ENCODE measurements at places on chromosomes 6 and 20. TPM values are rescaled to one million over a fixed set of nuclear protein-coding genes. Genes with fewer than 3 reads are reported as not detected.

EDN3 gene
- total RNA-seq, result not detected

IL22RA2 gene
- not detected for total RNA-seq

TSPO2 gene
- not detected for total RNA-seq

TPX2 gene
- total RNA-seq, result 7.6 TPM

SIGLEC1 gene
- total RNA-seq, result not detected

BRD2 gene
- 43.8 TPM for total RNA-seq

BFSP1 gene
- 2.3 TPM for total RNA-seq

PPP1R3G gene
- 3.8 TPM for total RNA-seq

GID8 gene
- total RNA-seq, result 31.3 TPM

FGD2 gene
- not detected for total RNA-seq

CLVS2 gene
- under 0.01 TPM for total RNA-seq

TRIM31 gene
- total RNA-seq, result not detected

TMEM63B gene
- total RNA-seq, result 17.5 TPM

DYNLT1 gene
- total RNA-seq, result 157 TPM

WFDC10B gene
- 0.26 TPM for total RNA-seq

TNXB gene
- total RNA-seq, result 10.6 TPM

FAM209B gene
- not detected for total RNA-seq

FOXC1 gene
- total RNA-seq, result 2.3 TPM

TJAP1 gene
- 8.0 TPM for total RNA-seq

LAMA5 gene
- total RNA-seq, result 12.5 TPM

ARHGAP40 gene
- not detected for total RNA-seq

MEI4 gene
- total RNA-seq, result not detected

BHLHE23 gene
- total RNA-seq, result not detected

TCP11 gene
- not detected for total RNA-seq

IGF2R gene
- total RNA-seq, result 124 TPM

ISM1 gene
- under 0.01 TPM for total RNA-seq

NANP gene
- total RNA-seq, result 7.0 TPM

KIF25 gene
- not detected for total RNA-seq

EPHA7 gene
- total RNA-seq, result 0.32 TPM

SLC13A3 gene
- 2.2 TPM for total RNA-seq

EBF4 gene
- 0.16 TPM for total RNA-seq

ZBTB12 gene
- 14.6 TPM for total RNA-seq

POU5F1 gene
- not detected for total RNA-seq

SAMD3 gene
- total RNA-seq, result 4.4 TPM

PACSIN1 gene
- not detected for total RNA-seq

LAMP5 gene
- not detected for total RNA-seq

MLIP gene
- 0.32 TPM for total RNA-seq

HSD17B8 gene
- total RNA-seq, result 10.9 TPM

CAPN11 gene
- total RNA-seq, result under 0.01 TPM

PDSS2 gene
- total RNA-seq, result 8.8 TPM

MCHR2 gene
- total RNA-seq, result not detected
